Cortex of kidney (tissue), 1 donor: ENCODE measurements at places on chromosomes 6 and 20.

GRCh38 chr6:84441456-84441855 is 214.0 kb upstream of the CEP162 start:
- no peak for DNase-seq

DNA sequence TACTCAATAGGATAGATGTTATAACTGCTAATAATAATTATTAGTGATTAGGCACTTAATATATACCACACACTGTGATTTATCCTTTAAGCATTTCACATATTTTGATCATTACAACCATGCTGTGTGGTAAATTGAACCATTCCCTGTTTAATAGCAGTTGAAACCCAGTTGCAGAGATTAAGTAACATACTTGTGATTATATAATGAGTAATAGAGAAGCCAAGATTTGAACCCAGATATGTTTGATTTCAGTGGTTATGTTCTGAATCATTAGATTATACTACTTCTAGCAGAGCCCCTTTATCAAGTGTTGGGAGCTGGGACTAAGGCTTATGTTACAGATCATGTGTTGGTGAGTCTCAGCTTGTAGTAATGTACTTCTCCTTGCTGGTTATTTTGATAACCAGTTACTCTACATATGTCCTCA is 44.1 kb downstream of the STK4 start:
- no peak for DNase-seq

DNA sequence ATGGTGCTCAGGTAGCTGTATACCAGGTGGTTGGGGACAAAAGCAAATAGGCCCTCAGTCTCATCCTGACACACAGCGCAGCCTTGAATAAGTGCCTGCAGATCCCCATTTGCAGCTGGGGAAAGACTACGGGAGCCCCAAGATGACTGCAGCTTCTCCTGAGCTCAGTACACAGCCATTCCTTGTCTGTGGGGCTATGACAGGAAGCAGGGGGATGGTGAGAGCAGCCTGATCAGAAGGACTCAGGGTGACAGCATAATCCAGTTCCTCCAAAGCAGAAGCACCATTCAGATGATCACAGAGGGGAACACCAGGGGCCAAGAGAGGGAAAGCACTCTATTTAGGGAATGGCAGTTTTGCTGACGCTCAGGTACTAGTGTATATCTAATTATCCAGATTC is 104.8 kb upstream of the MOCS1 start:
- no peak for DNase-seq

DNA sequence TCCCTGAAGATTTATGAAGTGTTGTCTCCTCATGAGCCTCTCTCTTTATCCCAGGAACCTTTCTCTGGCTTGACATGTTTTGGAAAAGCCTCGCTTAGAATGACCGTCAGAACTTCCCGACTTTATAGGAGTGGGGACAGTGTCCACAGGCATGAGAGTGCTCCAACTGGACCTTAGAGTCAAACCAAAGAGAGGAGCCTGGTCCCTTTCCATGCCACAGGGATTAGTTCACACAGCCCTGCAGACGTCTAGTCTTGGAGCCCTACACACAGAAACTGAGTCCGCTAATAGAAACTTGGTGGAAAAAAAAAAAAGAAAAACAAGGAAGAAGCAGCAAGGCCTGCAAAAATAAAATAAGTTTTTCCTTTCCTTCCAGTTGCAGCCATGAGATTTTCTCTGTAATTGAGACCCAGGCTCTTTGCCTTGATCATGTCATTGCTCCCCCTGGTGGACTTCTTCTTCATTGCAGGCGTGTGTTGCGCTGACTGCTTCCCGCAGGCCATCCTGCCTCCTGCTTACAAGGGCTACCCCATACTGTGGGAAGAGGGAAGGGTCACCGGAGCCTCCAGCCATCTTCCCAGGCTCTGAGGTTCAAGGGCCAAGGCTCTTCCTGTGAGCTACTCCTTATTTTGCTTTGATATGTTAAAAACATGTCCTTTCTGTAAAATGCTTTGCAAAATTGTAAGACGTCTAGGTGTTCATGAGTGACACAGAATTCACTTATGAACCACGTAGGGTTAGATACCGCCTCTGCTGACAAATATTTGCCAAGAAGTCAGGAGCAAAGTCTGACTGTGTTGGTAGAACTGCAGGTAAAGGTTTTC is 201.0 kb downstream of the UST start:
- DNase-seq = no peak

DNA sequence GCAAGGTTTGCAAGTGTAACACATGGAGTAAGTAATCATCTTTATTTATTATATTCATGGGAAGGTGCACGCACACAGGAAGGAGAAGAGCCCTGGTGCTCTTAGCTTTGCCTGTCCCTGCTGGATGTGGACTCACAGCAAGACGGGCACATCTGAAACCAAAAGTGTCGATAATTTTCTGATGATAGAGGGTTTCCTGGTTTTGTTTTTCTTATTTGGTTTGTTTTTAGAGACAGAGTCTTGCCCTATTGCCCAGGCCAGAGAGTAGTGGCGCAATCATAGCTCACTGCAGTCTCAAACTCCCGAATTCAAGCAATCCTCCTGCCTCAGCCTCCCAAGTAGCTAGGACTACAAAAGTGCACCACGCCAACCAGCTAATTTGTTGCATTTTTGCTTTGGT is 7.8 kb upstream of the KHDC1L start:
- DNase-seq = no peak

GRCh38 chr20:21190869-21191268 is 65.0 kb downstream of the KIZ start:
- no peak for DNase-seq

GRCh38 chr6:27414996-27415395 is 26.4 kb downstream of the ZNF391 start:
- DNase-seq = no peak

GRCh38 chr6:26576407-26576843 is 20.3 kb upstream of the ABT1 start:
- no peak for DNase-seq

DNA sequence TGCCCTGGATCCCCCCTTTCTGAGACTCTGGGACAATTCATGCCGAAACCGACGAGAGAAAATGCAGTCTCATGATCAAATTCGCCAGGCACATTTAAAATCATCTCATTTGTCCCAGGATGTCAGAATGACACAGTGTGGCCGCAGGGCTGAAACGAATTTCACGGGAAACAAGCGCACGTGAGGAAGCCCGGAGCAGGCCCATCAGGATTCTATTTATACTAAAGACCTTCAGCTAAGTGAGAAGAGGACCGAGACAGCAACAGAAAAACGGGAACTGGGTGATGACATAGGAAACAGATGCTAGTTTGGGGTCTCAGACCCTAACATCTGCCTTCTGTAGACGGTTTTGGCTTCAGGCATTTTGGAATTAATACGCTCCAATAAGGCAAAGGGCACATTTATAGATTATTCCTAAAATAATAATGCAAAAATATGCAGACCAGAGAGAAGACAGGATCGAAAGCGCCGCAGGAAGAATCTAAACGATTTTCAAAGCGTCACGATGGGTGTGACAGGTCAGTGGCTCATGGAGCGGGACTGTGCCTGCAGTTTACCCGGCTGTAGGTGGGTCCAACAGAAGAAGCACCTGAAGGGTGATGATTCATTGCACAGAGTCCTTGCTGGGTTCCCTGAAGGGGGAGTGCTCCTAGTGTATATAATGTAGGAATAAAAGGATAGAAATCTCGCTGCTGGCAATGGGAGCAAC is 80.8 kb upstream of the MPC1 start:
- DNase-seq = no peak

DNA sequence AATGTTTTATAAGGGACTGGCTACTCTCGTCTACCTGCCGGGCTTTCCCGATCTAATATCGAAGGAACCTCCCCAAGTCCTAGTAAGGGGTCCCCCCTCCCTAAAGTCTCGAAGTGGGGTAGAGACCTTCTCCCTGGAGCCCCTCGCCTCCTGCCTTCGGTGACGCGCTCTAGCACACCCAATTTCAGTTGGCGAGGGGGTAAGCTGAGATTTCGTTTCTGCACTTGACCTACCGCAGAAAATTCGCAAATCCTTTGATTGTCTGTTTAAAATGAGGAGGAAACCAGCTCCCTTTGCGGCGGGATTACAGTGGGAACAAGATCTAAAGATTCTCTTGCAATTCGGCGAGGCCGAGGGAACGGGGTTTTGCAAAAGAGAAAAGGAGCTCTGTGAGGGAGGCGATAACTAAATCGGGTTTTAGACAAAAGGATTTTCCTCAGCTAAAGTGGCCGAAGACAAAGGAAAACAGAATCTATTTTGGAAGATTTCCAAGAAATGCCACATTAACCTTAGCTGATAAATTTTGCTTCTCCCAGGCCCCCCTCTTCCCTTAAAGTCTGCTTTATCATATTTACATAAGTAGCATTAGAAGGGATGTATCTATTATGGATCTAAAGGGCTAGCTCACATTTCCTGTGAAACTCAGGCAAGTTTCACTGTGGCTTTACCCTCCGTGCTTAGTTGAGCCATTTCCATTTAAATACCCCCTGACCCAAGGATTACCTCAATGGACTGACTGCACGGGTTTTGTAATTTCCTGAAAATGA is 8.4 kb downstream of the SIM1 start:
- no peak for DNase-seq

- DNase-seq = no peak
Observed at GRCh38 chr6:88641178-88641903, 322.1 kb downstream of the RNGTT start.

DNA sequence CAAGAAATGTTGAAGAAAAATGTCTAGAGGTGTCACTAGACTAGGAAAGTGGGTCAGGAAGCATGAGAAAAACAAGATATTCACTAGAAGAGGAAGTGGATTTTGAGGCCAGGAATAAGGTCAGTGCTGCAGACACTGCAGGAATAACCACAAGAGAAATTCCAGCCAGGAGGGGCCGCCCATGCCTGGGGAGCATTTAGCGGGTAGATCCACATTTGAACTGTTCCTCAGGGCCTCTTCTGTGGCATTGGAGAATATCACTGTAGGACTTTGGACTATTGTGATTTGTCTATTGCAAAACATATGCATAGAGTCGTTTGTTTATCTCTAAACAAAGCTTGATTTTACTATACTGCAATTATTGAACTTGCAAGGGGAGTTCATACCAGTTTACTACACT is 49.6 kb upstream of the CCDC28A start:
- DNase-seq = no peak

DNA sequence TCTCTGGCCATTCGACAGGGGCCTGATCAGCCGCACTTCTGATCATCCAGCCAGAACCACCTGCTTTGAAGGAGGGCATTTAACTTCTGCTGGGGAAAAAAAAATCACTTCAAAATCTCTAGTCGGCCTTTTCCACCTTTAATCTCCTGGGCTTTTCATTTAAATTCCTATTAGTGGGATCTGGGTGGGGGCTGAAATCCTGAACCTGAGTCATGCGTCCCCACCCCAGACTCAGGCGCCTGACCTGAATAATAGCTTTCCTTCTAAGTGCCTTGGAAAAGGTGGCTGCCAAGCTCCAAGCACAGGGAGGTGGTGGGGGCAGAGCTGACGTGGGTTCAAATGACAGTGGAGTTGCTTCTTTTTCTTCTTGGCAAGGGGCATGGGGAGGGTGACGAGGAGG is 246.0 kb upstream of the EXOC2 start:
- no peak for DNase-seq

GRCh38 chr6:33410711-33411631 is at the start of gene PHF1:
TSS of gene PHF1 (plus strand) at chr6:33411014. CDS start at chr6:33412264, 1,250 bp downstream.
- DNase-seq = peak; percentile 25
